Body of pancreas (tissue), 4 donors: ENCODE measurements at places on chromosomes 3 and 15. TPM values are rescaled to one million over a fixed set of nuclear protein-coding genes. Genes with fewer than 3 reads are reported as not detected.

The ARGFX gene
- not detected for total RNA-seq

The MOBP gene
- not detected for total RNA-seq

The C3orf22 gene
- not detected for total RNA-seq

DNA sequence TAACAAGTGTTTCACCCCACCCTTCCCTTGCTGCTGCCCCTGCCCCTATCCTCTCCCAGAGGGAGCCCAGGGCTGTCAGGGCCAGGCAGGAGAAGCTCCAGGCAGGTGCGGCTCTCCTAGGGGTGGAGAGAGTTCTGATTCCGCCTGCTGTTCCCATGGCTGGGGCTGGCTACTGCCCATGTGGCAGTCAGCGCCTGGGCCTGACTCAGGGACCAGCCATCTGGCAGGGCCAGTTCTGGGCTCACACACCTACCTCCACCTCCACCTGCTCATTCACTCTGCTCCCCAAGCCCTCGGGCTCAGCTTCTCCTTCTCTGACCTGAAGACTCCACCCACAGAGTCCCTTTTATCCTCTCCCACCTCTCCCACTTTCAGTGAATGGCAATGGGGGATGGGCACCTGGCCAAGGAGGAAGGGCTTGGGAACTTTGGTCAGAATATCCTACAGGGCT, 23.4 kb downstream of the AMOTL2 start:
- no peak overlapping the region for H3K4me3 ChIP-seq
- peak; percentile 92 for DNase-seq
- peak overlapping the region; percentile 68 for H3K27ac ChIP-seq
- no peaks in the 10 kb centered on the region for H3K27me3 ChIP-seq

- peak overlapping the region; percentile 69 for H3K27ac ChIP-seq
- no peak for DNase-seq
- no peaks in the 10 kb centered on the region for H3K27me3 ChIP-seq
- peaks cover 22% of the 10 kb centered on the region for H3K4me1 ChIP-seq
- no peak overlapping the region for H3K4me3 ChIP-seq
- H3K36me3 ChIP-seq, result no peaks in the 10 kb centered on the region
Measured at GRCh38 chr3:183108001-183108449, 8.7 kb upstream of the MCCC1 start.

- no peaks in the 10 kb centered on the region for H3K36me3 ChIP-seq
- no peak overlapping the region for H3K4me3 ChIP-seq
- no peak overlapping the region for H3K27ac ChIP-seq
Measured at GRCh38 chr3:46663591-46664135, 29.8 kb downstream of the ALS2CL start.

GRCh38 chr3:159914426-159914825, 74.2 kb upstream of the IL12A start:
- H3K4me3 ChIP-seq, result no peak overlapping the region
- no peaks in the 10 kb centered on the region for H3K27me3 ChIP-seq
- H3K27ac ChIP-seq, result no peak overlapping the region
- DNase-seq, result no peak
- H3K4me1 ChIP-seq, result no peaks in the 10 kb centered on the region

DNA sequence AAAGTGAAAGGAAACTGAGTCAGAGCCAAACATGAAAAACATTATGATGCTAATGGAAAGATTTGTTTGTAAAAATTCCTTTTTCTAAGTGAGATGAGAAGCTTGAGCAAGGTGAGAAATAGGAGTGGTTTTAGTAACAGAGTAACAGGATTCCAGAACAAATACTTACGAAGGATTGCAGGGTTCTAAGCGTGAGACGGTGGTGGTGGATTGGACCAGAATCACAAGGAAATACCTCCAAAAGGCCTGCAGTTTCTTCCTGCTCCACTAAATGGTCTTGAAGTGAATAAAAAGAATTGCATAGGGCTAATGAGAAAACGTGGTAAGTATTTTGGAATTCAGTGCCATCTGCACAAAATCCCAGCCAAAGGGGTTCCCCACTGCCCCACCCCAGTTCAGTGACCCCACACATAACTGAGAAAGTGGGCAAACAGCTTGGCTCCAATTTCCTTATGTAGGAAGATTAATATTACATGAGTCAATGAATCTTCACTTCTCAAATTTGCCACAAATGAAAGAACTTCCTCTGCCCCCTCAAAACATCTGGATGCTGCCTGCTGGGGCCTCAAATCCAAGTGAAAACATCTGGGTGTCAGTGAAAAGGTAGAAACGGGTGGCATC, 283.8 kb upstream of the NR2F2 start:
- H3K4me1 ChIP-seq, result no peaks in the 10 kb centered on the region
- H3K27me3 ChIP-seq, result no peaks in the 10 kb centered on the region
- no peak overlapping the region for H3K4me3 ChIP-seq
- DNase-seq, result no peak

DNA sequence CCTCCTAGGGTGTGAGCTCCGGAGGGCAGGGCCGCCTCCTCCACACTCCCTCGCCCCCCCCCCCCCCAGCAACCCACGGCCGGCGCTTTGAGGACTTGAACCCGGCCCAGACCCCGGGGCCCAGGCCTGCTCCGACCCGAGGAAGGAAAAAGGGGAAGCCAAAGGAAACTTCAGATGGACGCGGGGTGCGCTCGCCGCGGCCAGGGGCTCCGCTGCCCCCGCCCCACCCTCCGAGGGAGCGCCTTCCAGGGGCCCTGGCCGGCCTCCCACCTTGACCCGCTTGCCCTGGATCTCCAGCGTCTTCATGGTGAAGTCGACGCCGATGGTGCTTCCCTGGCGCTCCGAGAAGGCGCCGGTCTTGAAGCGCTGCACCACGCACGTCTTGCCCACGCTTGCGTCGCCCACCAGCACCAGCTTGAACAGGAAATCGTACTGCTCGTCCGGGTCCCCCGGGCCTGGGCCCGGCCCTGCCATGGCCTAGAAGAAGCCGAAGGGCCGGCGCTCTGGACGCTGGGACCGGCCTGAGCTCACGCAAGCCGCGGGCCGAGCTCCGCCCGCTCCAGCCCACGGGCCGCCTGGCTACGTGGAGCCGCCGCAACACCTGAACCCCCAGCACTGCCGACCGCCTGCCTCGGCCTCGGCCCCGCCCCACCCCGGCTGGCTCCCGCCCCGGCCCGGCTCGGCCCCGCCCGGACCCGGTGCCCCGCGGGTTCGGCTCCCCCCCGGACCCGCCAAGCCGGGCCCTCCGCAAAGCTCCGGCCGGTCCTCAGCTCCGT, 400 bp downstream of the RAB43 start:
- peak overlapping the region; percentile 94 for H3K27ac ChIP-seq
- H3K4me1 ChIP-seq, result peaks cover 58% of the 10 kb centered on the region
- no peaks in the 10 kb centered on the region for H3K27me3 ChIP-seq
- no peak for DNase-seq
- no peaks in the 10 kb centered on the region for H3K36me3 ChIP-seq

DNA sequence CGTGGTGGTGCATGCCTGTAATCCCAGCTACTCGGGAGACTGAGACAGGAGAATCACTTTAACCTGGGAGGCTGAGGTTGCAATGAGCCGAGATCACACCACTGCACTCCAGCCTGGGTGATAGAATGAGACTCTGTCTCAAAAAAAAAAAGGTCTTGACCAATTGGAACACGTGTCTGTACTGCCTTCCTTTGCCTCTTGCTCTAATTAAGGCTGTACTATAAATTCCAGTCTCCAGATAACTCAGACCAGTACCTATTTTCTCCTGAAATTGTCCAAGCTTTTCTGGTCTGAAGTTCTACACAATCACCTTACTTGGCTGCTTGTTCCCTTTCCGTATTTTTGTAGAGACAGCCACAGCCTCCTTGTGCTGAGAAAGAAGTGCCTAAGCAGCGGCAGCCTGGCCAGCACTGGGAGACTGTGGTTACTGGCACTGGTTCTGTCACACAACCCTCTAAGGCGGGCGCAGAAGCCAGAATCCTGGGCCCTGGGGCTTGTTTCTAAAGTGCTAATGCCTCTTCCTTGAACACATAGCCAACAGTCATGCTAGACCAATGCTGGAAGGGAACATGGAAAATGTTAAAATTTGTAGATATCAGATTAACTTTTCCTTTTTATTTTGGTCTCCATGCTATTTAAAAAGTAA, 6.2 kb upstream of the CEP70 start:
- peak overlapping the region; percentile 12 for H3K27ac ChIP-seq
- H3K27me3 ChIP-seq, result no peaks in the 10 kb centered on the region
- no peak for DNase-seq
- no peak overlapping the region for H3K4me3 ChIP-seq

GRCh38 chr3:46010519-46011113, 15.0 kb upstream of the FYCO1 start:
- no peak overlapping the region for H3K27ac ChIP-seq
- DNase-seq, result no peak
- H3K27me3 ChIP-seq, result no peaks in the 10 kb centered on the region
- H3K36me3 ChIP-seq, result no peaks in the 10 kb centered on the region

DNA sequence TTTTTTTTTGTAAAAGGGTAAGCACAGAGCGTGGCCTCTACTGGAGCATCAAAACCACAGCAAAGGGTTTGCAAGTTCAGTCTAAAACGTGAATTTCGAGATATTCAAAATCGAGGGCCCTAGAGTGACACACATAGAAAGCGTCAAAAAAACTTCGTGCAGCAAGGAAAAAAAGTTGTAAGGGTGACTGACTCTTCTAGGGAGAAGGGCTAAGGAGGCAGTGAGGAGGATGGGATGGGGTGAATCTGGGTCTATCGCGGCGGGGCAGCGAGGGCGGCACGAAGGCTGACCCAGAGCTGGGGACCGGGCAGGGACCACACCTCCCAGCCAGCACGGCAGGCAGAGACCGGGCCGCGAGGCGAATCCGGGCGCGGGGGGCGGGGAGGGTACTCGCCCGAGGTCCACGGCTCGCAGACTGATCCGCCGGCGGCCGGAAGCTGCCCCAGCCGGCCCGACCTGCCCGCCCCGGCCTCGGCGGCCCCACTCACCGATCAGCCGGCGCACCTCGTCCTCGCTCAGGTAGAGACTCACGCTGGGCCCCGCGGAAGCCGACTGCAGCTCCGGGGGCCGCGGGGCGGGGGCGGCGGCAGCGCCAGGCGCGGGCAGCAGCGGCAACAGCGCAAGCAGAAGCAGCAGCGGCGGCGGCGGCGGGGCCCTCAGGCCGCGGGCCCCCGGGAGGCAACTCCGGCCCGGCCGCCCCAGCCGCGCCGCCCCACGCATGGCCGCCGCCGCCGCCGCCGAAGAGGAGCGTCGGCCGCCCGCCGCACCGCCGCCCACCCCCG, 533 bp downstream of the RYK start:
- peak overlapping the region; percentile 88 for H3K27ac ChIP-seq
- peak; percentile 65 for DNase-seq
- no peaks in the 10 kb centered on the region for H3K36me3 ChIP-seq
- H3K4me3 ChIP-seq, result peak overlapping the region; percentile 45
- H3K27me3 ChIP-seq, result no peaks in the 10 kb centered on the region
